IgD-negative memory B cell (primary cell): ENCODE measurements at places on chromosomes 7 and 10. TPM values are rescaled to one million over a fixed set of nuclear protein-coding genes. Genes with fewer than 3 reads are reported as not detected.

Gene SMO
- 0.36 TPM for polyA plus RNA-seq

Gene MYO1G
- 167 TPM for polyA plus RNA-seq

Gene SPDYE1
- 0.10 TPM for polyA plus RNA-seq

Gene PTF1A
- polyA plus RNA-seq, result not detected

Gene WEE2
- not detected for polyA plus RNA-seq

Gene LRRC18
- polyA plus RNA-seq, result 0.58 TPM

Gene INA
- polyA plus RNA-seq, result not detected

Gene OR13A1
- polyA plus RNA-seq, result 0.55 TPM

Gene USP54
- 0.75 TPM for polyA plus RNA-seq

Gene BTBD16
- not detected for polyA plus RNA-seq
